ENCODE measurements at places on chromosomes 12 and 14.

- H3K4me3 ChIP-seq, result no peak overlapping the region
- no peaks in the 10 kb centered on the region for H3K36me3 ChIP-seq
- peaks cover 2% of the 10 kb centered on the region for H3K27me3 ChIP-seq
- no peak for DNase-seq
- H3K4me1 ChIP-seq, result peaks cover 27% of the 10 kb centered on the region
These were observed 101.9 kb downstream of the DACT1 start for GRCh38 chr14:58739674-58740073.

DNA sequence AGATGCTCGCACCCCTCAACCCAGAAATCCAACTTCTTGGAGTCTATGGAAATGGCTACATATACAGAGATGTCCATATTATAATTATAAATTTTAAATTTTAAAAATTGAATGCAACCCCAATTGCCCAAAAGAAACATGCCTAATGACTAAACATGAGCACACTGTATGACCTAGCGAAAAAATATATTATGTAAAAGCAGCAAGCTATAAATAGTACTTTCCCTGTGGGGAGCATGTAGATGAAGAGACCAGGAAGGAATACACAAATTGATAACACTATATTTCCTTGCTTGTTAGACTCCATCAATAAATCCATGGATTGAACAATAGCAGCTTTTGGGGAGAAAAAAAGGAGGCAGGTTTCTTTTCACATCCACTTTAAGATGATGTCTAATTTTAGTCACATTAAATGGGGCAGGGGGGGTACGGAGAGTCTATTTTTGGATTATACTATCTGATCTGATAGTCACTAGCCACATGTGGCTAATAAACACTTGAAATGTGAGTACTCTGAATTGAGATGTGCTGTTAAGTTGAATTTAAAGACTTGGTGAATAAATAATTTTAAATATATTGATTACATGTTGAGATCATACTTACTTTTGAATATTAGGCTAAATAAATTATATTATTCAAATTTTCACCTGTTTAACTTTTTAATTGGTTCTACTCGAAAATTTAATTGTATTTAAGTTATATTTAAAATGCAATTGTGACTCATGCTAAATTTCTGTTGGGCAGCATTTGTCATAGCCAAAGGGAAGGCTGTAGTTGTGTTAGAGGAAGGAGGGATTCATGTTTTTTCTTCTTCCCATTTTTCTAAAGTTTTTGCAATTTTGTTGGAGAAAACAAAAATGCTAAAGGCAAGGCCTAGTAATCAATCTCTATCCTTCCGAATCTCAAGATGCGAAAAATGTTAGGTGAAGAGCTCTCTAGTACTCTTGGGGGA lies 17.5 kb downstream of the MAX start:
- H3K36me3 ChIP-seq, result peaks cover 70% of the 10 kb centered on the region
- no peak for DNase-seq
- no peak overlapping the region for H3K4me3 ChIP-seq

DNA sequence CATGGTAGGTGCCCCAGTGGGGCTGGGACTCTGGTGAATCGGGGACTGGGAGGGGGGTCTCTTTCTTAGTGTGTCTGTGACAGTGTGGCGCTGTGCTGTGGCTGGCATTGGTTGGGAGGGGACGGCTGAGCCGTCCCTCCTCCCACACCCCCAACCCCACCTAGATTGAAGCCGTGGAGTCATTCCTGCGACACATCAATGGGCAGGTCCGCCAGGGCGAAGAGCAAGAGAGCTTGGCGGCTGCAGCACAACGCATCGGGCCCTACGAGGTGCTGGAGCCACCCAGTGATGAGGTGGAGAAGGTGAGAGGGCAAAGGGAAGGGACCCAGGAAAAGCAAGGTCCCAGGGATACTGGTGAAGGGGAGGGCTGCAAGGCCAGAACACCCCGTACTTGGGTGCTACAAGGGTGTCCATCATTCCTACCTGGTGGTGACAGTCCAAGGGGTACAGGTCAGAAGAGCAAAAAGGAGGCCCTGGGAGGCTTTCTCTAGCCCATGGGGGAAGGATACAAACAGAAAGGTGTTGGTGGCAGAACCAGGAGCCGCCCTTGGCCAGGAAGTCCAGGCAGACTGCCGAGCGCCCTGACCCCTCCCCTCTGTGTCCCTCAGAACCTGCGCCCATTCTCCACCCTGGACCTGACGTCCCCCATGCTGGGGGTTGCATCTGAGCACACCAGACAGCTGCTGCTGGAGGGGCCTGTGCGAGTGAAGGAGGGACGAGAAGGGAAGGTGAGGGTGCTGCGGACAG lies 7.4 kb downstream of the PLEKHG6 start:
- H3K4me1 ChIP-seq, result peaks cover 12% of the 10 kb centered on the region
- H3K36me3 ChIP-seq, result peaks cover 4% of the 10 kb centered on the region
- H3K27me3 ChIP-seq, result no peaks in the 10 kb centered on the region
- H3K27ac ChIP-seq, result no peak overlapping the region
- H3K4me3 ChIP-seq, result no peak overlapping the region
- DNase-seq, result no peak

- H3K4me3 ChIP-seq, result no peak overlapping the region
- no peaks in the 10 kb centered on the region for H3K36me3 ChIP-seq
These were observed 155.2 kb downstream of the RPL10L start for GRCh38 chr14:46496409-46496808.

DNA sequence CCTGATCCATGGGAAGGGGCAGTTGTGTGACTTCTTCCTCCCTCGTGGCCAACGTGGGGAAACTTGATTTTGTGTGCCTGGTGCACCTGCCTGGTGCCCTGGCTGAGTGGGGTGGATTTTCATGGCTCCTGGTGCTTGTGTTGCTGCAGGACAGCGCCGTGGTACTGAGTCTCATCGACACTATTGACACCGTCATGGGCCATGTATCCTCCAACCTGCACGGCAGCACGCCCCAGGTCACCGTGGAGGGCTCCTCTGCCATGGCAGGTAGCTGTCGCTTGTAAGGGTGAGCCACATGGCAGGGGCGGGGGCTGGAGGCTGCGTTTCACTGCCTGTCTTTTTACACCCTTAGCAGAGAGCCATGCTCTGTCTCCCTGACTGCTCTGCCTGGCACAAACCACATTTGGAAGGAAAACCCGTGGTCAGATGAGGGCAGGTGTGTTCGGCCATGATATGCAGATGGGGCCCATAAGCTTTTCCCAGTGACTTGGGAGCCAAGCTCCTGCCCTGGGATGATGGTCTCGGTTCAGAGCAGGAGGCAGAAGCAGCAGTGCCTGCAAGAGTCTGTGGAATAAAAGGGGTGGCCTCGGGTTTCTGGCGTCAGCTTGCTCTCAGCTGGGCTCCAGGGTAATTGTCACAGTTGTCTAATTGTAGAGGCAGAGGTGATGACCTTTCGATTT lies 49.5 kb downstream of the ADGRD1 start:
- no peak for DNase-seq
- peaks cover 2% of the 10 kb centered on the region for H3K36me3 ChIP-seq
- no peak overlapping the region for H3K27ac ChIP-seq
- H3K27me3 ChIP-seq, result no peaks in the 10 kb centered on the region
- no peak overlapping the region for H3K4me3 ChIP-seq

GRCh38 chr12:124655698-124656516 lies 88.5 kb upstream of the NCOR2 start:
- H3K27ac ChIP-seq, result peak overlapping the region; percentile 91
- DNase-seq, result no peak
- peaks cover 21% of the 10 kb centered on the region for H3K4me1 ChIP-seq
- H3K36me3 ChIP-seq, result no peaks in the 10 kb centered on the region
